Right atrium auricular region (tissue), 2 donors: ENCODE measurements at places on chromosomes 12 and 14. TPM values are rescaled to one million over a fixed set of nuclear protein-coding genes. Genes with fewer than 3 reads are reported as not detected.

Gene SVOP
- not detected for total RNA-seq

Gene VWF
- total RNA-seq: 189 TPM

Gene HOMEZ
- 10.1 TPM for total RNA-seq

Gene RFC5
- 4.0 TPM for total RNA-seq

GRCh38 chr12:105221583-105222283 lies 14.2 kb downstream of the APPL2 start:
- H3K4me3 ChIP-seq: no peak overlapping the region
- DNase-seq: no peak
- no peak overlapping the region for H3K27ac ChIP-seq
- H3K27me3 ChIP-seq: no peaks in the 10 kb centered on the region

GRCh38 chr12:59164226-59164625 lies 243.9 kb upstream of the LRIG3 start:
- H3K27ac ChIP-seq: no peak overlapping the region
- no peak for DNase-seq
- no peaks in the 10 kb centered on the region for H3K4me1 ChIP-seq

DNA sequence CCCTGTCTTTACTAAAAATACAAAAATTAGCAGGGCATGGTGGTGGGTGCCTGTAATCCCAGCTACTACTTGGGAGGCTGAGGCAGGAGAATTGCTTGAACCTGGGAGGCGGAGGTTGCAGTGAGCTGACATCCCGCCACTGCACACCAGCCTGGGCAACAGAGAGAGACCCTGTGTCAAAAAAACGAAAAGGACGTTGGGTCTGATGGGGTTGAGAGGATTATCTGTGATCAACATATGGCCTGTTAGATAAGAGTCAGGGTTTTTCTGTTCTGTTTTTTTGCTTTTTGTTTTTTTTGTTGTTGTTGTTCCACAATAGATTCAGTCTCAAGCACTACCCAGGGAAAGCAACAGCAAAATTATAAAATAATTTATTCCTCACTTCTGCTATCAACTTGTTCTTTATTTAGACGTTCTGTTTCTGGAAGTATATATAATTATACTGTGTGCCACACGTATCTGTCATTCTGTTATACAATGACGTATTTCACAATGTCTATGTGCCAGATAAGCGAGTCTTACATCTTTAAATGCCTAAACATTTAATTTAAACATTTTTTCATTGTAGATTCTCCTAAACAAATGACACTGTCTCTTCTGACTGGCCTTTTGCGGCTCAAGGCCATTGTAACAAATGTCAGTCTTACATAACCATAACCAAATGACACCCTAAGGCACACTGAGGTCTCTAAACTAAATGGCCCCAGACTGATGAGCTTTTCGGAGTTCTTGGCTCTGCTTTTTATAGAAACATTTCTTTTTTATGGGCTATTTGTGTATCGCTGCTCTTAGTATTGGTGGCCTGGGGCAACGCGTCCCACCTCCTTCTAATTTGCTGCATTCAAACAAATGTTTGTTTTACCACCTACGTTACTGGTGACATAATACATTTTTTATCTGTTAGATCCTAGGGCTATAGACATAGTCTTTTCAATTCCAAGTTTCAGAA lies 7.2 kb upstream of the P2RX4 start:
- no peaks in the 10 kb centered on the region for H3K36me3 ChIP-seq
- no peak overlapping the region for H3K27ac ChIP-seq
- H3K4me1 ChIP-seq: no peaks in the 10 kb centered on the region
- H3K4me3 ChIP-seq: no peak overlapping the region

GRCh38 chr14:52402812-52403526 lies 88.9 kb downstream of the PTGER2 start:
- H3K27me3 ChIP-seq: no peaks in the 10 kb centered on the region
- no peaks in the 10 kb centered on the region for H3K4me1 ChIP-seq
- H3K4me3 ChIP-seq: no peak overlapping the region
- no peak for DNase-seq
- no peak overlapping the region for H3K27ac ChIP-seq

DNA sequence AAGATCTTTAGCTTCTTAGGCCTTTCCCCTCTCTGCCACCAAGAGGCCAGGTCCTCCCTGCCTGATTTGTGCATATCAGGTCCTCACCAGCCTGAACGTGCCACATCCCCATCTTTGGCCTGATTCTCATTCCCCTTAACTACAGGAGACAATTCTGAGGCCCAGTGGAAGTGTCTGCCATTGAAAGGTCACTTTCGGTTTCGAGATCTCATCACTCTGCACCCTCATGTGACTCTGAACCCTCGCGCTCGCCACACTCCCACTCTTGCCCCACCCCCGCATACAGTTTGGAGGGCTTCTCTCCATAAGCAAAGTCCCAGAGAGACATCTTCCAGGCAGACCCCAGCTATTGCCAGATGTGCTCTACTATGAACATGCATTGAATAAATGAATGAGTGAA lies 189.0 kb downstream of the NTF3 start:
- no peak overlapping the region for H3K4me3 ChIP-seq
- no peak for DNase-seq
- no peaks in the 10 kb centered on the region for H3K27me3 ChIP-seq
- H3K27ac ChIP-seq: no peak overlapping the region
- H3K36me3 ChIP-seq: no peaks in the 10 kb centered on the region

DNA sequence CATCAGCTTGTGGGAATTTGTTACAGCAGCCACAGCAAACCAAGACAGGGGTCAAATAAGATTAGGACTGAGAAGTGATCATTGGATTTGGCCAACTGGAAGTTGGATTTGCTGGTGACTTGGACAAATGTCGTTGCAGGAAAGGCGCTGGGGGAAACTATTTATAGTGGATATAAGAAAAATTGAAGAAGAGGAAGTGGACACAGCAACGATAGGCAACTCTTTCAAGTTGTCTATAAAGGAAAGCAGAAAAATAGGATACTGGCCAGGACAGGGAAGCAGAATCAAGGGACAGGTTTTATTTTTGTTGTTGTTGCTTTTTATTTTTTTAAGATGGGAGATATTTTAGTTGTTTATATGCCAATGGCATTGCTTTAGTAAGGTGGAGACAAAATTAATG lies 56.2 kb upstream of the RTRAF start:
- no peaks in the 10 kb centered on the region for H3K36me3 ChIP-seq
- DNase-seq: no peak
- H3K4me1 ChIP-seq: no peaks in the 10 kb centered on the region
